ENCODE measurements at places on chromosomes 4 and X. TPM values are rescaled to one million over a fixed set of nuclear protein-coding genes. Genes with fewer than 3 reads are reported as not detected.

- no peak for DNase-seq
Observed at GRCh38 chrX:10157543-10157942, 768 bp downstream of the CLCN4 start.

GRCh38 chrX:21758488-21758887, 572 bp upstream of the SMPX start:
- no peak for DNase-seq

DNA sequence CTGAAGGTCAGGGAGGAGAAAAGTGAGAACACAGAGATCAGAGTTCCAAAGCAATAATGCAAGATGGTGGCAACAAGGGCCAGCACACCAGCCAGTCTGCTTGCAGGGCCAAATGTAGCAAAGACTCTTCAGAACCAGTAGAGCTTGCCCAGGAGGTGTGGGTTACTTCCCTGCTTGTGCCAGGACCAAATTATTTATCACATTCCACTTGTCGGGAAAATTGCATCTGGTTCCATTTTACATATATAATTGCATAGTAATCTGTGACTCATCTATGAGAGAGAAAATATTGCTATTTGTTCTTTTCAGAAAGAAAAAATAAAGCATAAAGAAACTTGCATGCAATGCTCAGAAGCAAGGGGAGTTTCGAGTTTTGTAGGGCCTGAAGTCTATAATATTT, 41.4 kb downstream of the MAML3 start:
- no peak for DNase-seq

DNA sequence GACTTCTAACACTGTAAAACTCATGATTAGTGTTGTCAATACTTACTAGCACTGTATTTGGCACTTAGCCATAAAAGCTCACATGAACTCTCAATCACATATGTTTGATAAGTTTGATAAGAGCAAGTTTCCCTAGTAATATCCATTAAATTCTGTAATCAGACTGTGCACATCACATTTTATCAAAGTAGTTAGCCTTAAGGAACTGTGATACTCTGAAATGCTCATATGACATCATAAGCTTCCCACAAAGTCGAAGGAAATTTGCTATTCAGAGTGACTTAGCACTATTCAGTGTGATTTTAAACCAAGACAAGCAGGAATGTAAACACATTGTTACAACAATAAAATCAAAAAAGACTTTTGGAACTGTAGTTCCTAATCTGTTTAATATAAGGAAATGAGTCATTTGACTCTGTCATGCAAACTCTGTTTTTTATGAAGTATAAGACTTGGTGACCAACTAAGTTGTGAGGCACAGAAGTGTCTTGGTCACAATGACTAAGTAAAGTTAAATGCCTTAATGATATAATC, 6.7 kb downstream of the SLC7A11 start:
- no peak for DNase-seq

DNA sequence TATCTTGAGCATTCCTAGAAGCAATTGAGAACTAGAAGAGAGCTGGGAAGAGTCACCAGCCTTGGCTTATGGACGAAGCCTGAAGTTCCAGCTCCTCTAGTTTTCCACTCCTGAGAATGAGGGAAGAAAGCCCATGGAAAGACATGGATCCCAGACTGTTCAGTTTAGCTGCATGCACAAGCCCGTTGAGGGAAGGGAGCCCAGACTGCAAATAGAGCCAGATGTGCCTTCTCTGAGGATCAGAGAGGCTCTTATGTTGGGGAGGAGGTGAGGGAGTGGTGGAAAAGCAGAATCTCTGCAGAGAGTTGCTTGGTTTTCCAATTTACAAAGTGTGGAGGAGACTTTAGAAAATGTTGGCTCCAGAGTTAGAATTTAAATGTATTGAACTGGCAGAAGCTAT, 69.0 kb downstream of the ASB9 start:
- DNase-seq: no peak

The SASH3 gene
- 1.5 TPM for total RNA-seq

The MAMLD1 gene
- 1.9 TPM for total RNA-seq
